ENCODE measurements at places on chromosomes 5 and 9. TPM values are rescaled to one million over a fixed set of nuclear protein-coding genes. Genes with fewer than 3 reads are reported as not detected.

GRCh38 chr5:132776131-132776937 is 705 bp downstream of the SEPTIN8 start:
- H3K4me3 ChIP-seq: peak overlapping the region; percentile 42
- no peak for DNase-seq
- peaks cover 33% of the 10 kb centered on the region for H3K4me1 ChIP-seq

DNA sequence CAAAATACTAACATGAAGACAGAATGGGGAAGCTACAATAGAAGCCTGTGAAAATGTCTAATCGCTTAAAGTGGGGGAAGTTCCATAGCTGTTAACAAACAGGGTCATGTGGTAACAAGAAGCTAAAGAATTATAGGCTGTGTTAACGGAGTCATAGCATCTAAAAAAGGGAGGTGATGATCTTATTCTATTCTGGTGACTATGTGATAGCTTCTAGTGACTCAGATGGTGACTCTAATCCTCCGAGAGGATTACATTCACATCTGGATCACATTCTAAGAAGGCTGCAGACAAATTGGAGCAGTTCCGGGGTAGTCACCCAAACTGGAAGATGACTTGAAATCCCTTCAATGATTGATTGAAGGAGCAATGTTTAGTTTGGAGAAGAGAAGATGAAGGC is 142.1 kb downstream of the LIFR start:
- no peak overlapping the region for H3K4me3 ChIP-seq
- no peaks in the 10 kb centered on the region for H3K27me3 ChIP-seq
- no peaks in the 10 kb centered on the region for H3K4me1 ChIP-seq
- DNase-seq: no peak
- H3K27ac ChIP-seq: no peak overlapping the region

LCN15 gene
- not detected for total RNA-seq

- DNase-seq: no peak
- H3K4me3 ChIP-seq: no peak overlapping the region
- no peaks in the 10 kb centered on the region for H3K4me1 ChIP-seq
- no peak overlapping the region for H3K27ac ChIP-seq
- no peaks in the 10 kb centered on the region for H3K27me3 ChIP-seq
- no peaks in the 10 kb centered on the region for H3K36me3 ChIP-seq
These were observed 7.3 kb downstream of the CDC14B start for GRCh38 chr9:96612105-96612965.

- peaks cover 9% of the 10 kb centered on the region for H3K36me3 ChIP-seq
- H3K4me3 ChIP-seq: peak overlapping the region; percentile 20
- peaks cover 99% of the 10 kb centered on the region for H3K4me1 ChIP-seq
- H3K27me3 ChIP-seq: no peaks in the 10 kb centered on the region
- H3K27ac ChIP-seq: peak overlapping the region; percentile 44
These were observed 14.6 kb downstream of the TRIM14 start for GRCh38 chr9:98104445-98104881.

DNA sequence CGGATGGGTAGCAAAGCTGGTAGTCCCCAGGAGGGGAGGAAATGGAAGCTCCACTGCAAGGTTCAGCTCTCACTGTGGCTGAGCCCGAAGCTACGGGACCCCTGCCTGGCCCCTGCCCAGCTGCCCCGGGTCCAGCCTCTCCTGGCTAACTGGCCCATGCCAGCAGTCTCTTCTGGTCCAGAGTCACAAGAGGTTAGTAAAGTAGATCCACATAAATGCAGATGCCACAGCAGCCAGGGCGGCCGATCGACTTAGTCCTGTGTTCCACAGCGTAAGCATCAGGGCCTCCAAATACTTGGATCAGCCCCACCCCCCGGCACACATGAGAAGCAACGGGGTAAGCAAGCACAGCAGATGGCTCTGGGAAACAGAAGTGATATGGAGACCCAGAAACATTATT is 42.1 kb downstream of the MRPL36 start:
- no peaks in the 10 kb centered on the region for H3K4me1 ChIP-seq
- H3K27ac ChIP-seq: no peak overlapping the region
- H3K27me3 ChIP-seq: no peaks in the 10 kb centered on the region
- no peak overlapping the region for H3K4me3 ChIP-seq
- H3K36me3 ChIP-seq: no peaks in the 10 kb centered on the region

GRCh38 chr9:16579872-16580432 is 290.5 kb downstream of the BNC2 start:
- H3K27ac ChIP-seq: no peak overlapping the region
- H3K36me3 ChIP-seq: no peaks in the 10 kb centered on the region
- no peak for DNase-seq
- H3K4me1 ChIP-seq: no peaks in the 10 kb centered on the region
- no peaks in the 10 kb centered on the region for H3K27me3 ChIP-seq

GRCh38 chr5:165775111-165775510 is 2269.7 kb downstream of the MAT2B start:
- no peaks in the 10 kb centered on the region for H3K36me3 ChIP-seq
- H3K4me1 ChIP-seq: no peaks in the 10 kb centered on the region
- no peaks in the 10 kb centered on the region for H3K27me3 ChIP-seq
- no peak overlapping the region for H3K4me3 ChIP-seq

SLC34A3 gene
- not detected for total RNA-seq

Data from CD4-positive, alpha-beta memory T cell (primary cell).